ENCODE measurements at places on chromosomes 7 and 10. TPM values are rescaled to one million over a fixed set of nuclear protein-coding genes. Genes with fewer than 3 reads are reported as not detected.

The BTBD16 gene
- total RNA-seq, result not detected

The TAS2R3 gene
- total RNA-seq, result 4.2 TPM

The FXYD4 gene
- total RNA-seq, result not detected

The DRGX gene
- not detected for total RNA-seq

DNA sequence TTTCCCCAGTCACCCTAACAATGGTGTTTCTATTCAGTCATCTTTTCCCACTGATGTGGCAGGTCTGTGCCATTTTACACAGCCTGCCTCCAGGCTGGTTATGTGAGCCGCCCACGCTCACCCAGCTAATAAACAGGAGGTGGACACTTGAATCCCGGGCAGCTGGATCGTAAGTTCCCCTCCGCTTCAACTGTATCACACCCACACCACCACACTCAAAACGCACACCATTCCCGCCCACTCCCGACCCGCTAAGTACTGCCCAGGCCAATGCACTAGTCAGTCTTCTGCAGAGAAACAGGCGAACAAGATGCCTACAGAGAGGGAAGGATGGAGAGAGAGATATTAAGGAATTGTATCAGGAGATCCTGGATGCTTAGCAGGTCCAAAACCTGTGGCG lies 38.9 kb upstream of the PFKP start:
- no peak for ATAC-seq

GRCh38 chr7:27459731-27460053 lies 203.0 kb downstream of the HIBADH start:
- ATAC-seq, result peak; percentile 55

DNA sequence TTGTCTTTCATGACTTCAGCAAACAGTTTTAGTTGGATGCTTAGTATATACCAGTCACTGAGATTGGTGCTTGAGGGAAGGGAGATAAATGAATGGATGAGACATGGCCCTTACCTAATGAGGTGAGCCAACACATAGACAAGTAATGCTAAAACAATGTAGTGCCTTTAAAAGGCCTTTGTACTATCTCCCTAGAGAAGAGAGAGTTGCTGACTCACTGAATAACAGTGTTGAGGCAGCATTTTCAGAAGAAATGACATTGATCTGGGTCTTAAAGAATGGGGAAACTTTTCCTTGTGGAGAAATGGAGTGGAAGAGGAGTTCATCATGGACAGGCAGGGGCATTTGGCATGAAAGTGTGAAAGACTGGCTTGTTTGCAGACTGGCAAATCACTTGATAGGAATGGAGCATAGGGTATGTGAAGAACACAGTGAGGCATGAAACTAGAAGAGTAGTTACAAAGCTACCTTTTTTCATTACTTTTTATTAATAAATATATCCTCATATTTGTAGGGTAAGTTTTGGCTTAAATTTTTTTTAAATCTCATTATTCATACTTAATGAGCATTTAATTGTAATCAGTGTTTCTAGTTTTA lies 91.2 kb downstream of the KAT6B start:
- ATAC-seq, result no peak

DNA sequence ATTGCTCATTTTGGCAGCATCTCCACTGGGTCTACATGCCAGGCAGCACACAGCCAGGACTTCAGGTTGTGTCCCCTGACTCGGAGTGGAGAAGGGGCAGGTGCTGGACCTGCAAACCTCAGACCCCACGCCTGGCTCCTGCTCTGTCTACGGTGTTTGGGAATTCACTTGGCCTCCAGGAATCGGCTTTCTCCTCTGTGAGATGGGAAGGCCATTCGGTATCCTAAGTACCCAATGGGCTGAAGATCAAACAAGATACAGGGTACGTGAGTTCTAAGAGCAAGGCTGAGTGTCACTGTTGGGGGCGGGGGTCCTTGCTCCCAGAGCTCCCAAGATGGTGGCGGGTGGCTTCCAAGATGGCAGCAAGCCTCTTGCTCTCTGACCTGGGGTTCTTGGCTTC lies 73.2 kb upstream of the EN2 start:
- no peak for ATAC-seq

DNA sequence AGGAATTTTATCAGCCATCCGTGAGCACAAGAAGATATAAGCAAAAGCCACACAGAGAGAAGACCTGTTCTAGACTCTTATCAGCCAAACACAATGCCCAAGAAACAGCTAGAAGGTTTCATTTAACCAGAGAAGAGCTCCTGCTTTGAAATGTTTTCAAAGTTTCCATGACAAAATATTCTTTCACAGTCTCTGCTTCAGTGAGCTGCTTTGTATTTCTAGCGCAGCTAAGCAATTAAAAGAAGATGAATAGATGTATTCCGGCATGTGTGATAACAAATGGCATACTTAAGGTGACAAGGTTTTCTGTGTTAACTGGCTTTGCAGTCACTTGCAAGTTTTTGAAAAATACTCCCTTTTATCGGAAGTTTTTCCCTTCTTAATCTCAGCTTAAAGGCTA lies 78.9 kb upstream of the NXPH1 start:
- ATAC-seq, result no peak

DNA sequence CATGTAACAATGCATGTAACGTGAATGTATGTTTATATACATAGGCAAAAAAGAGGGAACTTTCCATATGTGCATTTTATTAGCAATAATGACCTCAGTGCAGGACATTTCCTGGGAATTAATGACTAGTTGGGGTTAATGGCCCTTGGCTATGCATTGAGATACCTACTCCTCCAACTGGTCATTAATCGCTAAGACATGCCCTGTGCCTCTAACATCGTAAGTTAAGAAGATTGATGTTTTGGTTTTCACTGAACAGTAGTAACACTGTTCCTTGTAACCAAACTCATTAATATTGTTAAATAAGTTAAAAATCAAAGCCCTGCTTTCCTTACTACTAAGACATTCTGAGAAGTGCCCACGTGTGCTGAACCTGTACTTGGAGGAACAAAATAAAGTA lies 61.7 kb downstream of the SEMA3D start:
- ATAC-seq, result no peak

- ATAC-seq, result no peak
These were observed 360.4 kb downstream of the PARD3 start for GRCh38 chr10:34454590-34455261.

Data from gastroesophageal sphincter (tissue), 4 donors.